Esophagus mucosa (tissue), 1 donor: ENCODE measurements at places on chromosomes 16 and 17. TPM values are rescaled to one million over a fixed set of nuclear protein-coding genes. Genes with fewer than 3 reads are reported as not detected.
A peak's percentile ranks its signal among the peaks of the same experiment; 100 is the strongest.

Gene ABCC12
- not detected for total RNA-seq

Gene PARD6A
- 1.8 TPM for total RNA-seq

DNA sequence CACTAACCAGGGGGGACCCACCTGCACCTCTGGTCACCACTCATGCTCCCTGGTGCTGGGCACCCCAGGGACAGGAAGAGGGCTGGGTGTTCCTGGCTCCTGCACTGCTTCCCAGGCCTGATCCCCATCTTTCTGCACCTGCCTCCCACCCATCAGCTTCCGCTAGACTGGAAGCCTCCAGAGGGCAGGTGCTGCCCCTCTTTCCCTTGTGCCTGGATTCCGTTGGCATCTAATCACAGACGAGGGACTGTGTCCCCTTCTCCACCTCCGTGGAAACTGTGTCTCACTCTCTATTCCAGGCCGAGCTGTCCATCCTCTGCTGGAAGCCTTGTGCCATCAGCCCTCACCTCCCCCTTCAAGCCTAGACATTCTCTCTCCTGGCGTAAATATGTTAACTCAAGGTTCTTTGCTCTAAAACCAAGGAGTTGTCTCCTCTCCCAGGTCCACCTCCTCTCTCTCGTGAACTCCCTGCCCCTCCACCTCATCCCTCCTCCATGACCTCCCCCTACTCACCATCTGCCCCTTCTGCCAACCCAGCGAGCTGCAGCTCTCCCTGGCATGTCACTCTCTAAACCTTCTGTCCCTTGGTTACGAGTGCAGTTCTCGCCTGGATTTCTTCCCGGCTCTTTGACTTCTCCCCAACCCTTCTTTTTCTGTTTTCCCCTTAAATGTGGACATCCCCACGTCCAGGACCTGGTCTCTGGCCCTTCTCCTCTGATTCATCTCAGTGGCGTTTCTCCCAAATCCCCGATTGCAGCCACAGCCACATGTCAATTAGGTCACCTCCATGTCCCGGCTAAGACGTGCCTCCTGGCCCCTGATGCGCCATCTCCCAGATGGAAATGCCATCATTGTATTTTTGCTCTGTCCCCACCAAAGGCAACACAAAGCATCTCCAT, 107.7 kb downstream of the SEC14L1 start:
- no peak for ATAC-seq

Gene MT1M
- total RNA-seq, result 2.0 TPM

Gene CMTM1
- 0.60 TPM for total RNA-seq

DNA sequence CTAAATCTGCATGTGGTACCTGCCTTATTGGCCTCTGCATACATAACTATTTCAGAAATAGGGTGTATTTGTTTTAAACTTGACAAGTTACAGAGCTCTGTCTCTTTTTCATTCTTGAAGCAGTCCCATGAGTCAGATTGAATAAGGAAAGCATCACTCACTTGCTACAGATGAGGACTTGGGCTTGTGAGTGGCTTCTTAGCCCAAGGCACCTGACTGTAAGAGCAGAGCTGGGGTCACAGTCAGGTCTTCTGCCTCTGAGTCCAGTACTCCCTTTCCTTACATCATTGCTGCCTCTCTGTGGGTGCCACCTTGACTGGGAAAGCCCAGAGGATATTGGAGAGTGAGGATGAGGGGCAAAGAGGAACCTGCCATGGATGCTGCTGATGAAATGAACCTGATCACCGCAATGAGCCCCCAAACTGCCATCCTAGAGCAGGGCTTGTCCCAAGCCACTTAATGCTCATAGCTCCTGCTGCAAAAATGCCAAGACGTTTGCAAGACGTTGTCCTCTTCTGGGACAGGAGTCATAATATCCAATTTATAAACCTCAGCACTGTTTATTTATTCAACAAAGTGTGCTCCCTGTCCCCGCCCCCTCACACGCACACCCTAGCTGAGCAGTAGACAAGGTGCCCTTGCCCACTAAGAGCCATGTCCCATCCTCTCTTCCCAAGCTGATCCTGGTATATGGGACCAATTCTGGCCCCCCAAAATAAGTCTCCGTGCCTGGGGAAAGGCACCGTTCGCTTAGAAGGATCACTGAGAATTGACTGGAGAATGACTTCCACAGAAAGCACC, 74.1 kb downstream of the CCDC182 start:
- no peak for ATAC-seq

DNA sequence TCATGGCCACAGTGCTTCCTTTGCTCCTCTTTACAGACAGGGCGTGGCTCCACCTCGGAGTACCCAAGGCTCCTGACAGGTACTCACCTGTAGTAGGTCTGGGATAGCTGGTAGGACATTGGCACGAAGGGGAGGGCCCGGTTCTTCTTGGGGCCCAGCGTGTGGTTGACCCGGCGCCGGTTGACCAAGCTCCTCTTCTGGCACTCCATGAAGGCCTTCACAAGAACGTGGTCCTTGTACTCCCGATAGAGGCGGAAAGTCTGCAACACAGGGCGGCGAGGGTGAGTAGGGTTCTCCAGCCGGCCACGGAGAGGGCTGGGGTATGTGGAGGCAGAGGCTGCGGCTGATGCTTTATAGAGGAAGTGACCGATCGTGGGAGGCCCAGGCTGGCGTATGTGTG, 69.7 kb downstream of the IL21R start:
- no peak for ATAC-seq

DNA sequence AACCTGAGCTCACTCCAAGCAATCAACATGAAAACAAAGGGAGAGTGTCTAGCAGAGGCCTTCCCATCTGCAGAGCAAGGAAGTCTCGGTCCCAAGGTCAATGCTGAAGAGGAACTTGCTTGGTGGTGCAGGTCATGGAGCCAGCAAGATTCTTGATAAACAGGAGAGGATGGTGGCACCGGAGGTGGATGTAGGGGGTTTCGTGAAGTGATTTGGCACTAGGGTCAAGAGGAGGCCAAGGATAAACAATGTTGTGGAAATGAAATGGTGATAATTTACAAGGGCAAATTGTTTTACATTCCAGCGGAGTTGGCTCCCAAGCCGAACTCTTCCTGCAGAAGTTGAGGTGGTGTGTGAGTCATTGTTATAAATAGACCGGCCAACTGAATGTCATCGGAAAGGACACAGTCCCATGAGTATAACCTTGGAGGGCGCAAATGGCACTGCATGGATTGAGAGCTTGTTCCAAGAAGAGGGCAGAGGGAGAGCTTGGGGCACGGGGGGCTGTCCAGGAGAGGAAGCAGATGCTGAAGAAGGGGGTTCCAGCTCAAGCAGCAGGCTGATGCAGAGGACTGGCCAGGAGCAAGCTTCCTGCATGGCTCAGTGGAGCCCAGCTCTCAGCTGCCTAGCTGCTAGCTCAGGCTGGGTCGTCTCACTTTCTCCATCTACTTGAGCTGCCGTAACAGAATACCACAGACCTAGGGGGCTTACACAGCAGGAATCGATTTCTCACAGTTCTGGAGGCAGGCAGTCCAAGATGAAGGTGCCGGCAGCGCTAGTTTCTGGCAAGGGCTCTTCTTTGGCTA, 136.6 kb downstream of the COPRS start:
- ATAC-seq, result peak; percentile 29

DNA sequence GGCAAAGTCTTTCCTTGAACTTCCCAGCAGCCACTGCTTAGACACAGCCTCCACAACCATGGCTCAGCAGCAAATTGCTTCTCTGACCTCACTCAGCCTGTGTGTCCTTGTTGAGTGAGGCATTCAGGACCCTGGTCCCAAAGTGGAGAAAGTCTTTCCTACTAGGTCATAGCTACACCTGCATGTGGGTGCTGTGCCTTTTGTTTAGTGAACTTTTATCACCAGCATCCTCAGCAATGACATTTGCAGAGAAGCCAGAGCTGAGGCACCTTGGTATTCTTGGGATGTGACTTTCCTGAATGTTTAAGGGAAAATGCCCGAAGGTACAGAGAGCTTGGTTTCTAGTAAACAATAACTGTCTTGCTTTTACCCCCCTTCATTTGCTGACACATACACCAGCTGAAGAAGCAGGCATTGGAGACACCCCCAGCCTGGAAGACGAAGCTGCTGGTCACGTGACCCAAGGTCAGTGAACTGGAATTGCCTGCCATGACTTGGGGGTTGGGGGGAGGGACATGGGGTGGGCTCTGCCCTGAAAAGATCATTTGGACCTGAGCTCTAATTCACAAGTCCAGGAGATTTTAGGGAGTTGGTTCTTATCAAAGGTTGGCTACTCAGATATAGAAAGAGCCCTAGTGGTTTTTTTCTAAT, 20.9 kb upstream of the STH start:
- no peak for ATAC-seq

- ATAC-seq, result no peak
Measured at GRCh38 chr16:1626327-1626726, 14.2 kb downstream of the CRAMP1 start.

- ATAC-seq, result no peak
Measured at GRCh38 chr16:49637933-49638672, 217.8 kb downstream of the ZNF423 start.

GRCh38 chr17:10439816-10440215, 18.1 kb upstream of the MYH8 start:
- ATAC-seq, result no peak

DNA sequence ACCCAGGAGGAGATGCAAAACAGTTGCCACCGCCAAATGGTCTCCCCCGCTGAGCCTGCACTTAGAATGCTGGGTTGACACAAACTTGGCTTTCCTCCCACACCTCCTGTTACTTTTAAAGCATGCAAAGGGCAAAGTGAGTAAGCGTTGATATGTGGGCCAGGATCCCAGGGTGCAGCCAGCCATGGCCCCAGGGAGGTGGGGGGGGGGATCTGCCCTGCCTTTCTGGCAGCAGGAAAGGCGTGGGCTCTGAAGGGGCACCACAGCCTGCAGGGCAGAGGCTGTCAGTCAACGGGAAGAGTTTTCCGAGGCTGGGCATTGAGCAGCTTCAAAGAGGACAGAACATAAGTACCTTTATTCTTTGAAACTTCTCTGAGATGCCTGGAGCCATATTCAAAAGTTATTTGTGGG, 142.3 kb downstream of the ABCC12 start:
- ATAC-seq, result no peak

GRCh38 chr16:24490866-24491265, 48.5 kb upstream of the RBBP6 start:
- ATAC-seq, result no peak

Gene TTYH2
- total RNA-seq, result 0.88 TPM

DNA sequence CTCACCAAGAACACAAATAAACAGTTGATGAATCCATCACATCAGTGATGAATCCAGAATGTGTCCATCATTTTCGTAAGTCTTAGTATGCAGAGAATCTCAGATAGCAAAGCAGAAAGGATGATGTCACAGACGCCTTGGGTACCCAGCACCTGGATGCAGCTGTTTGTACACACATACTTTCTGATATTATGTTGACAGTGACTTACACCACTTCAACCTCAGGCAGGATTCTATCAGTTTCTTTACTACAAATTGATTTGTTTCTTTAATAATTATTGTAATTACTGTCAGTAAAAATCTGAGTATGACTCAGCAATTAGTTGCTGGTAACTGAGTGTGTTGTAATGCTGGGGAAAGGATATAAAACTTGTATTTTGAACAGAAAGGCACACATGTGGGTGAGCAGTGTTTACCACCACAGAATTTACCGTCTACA, 159.8 kb downstream of the RPTOR start:
- no peak for ATAC-seq

DNA sequence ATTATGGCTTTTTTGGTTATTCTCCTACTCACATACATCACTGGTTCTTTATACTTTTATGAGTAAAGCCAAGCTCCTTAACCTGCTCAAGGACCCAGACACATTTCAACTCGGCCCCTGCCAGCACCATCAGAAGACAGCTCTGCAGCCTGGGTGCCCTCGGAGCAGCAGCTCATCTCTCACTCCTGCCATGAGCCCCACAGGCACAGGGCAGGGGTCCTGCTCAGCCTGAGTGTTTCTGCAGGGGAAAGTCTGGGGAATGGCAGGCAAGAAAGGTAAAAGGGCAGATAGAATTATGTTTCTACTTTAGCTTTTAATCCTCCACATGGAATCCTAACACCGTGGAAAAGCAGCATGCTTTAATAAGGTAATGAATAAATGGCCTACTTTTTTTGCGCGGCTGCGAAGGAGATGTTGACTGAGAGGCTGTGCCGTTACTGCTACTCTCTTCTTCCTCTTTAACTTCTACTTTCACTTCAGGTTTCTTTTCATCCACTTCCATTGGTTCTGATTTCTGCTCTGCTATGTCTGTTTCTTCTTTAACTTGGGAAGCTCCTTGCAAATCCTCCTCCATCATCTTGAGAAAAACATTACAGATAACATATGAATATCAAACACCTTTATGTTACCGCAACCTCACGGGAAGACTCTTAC, 50.1 kb upstream of the TRAP1 start:
- no peak for ATAC-seq

Gene TEKT5
- total RNA-seq, result not detected

GRCh38 chr17:40936437-40936971, 942 bp downstream of the KRT23 start:
- ATAC-seq, result peak; percentile 53

- no peak for ATAC-seq
Measured at GRCh38 chr16:82281544-82281943, 111.5 kb upstream of the MPHOSPH6 start.

DNA sequence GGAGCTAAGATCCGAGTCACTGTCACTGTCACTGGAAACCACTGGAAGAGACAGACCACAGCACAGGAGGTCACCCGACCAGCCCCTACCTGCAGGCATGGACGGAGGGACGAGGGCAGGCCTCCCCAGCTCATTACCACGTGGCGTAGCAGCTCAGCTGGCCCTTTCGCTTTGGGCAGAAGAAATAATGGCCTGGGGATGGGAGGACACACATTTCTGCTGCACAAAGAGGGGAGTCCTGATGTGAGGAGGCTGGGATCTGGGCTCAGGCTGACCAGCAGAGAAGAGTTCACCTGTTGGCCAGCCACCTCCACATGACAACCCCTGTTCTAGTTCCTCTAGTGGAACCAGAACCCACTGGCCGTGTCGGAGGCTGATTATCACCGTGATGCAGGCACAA, 38.2 kb upstream of the DOC2B start:
- ATAC-seq, result no peak

DNA sequence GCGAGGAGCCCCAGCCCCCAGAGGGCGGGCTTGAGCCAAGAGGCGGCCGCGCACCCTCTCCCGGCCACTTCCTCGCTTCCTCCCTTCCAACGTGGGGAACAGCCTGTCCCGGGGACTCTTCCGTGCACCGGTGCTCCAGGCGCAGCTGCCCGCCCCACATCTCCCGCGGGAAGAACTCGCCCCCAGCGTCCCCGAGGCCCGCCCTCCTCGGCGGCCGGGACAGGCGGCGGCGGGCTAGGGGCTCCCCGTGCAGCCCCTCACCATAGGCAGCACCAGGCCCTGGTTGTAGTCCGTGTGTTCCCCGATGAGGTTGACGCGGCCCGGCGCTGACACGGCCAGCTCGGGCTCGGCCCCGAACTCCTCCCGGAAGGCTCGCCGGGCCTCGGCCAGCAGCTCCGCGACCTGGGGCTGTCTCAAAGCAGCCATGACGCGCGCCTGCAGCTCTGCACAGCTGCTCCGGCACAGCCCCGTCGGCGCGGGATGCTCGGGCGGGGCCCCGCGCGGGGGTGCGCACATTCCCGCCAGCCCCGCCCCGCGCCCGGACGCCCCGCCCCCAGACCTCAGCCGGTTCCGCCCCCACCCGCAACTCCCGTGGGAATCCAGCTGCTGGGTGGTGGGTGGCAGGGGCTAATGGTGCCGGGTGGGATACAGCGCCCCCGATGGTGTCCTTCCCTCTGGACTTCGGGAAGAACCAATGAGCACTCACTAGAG, at the start of gene GALK1:
Gene GALK1 (minus strand): TSS at position 482 of the 711 bp plus-strand sequence. CDS start 56 bp downstream, at position 426.
- ATAC-seq, result peak; percentile 83
